ENCODE measurements at places on chromosomes 6 and 20.

GRCh38 chr6:118565311-118565960 lies 17.3 kb downstream of the PLN start:
- peak; percentile 39 for DNase-seq

DNA sequence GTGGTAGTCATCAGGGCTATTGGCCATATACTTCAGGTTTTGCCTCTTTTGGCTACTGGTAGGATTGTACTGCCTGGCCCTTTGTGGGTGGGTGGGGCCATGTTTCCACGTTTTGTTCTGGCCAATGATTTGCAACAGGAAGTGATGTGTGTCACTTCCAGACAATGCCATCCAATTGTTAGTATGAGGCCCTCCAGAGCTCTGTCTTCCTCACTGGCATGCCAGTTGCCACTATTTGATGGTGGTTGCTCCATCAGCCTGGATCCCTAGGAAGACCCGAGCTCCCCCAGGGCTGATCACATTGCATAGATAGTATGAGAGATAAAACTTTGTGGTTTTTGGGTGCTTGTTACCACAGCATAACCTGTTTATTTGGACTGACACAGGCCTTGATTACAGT lies 7.7 kb upstream of the LRRN4 start:
- no peak for DNase-seq

GRCh38 chr6:162363757-162364156 lies 363.8 kb downstream of the PRKN start:
- peak; percentile 6 for DNase-seq

GRCh38 chr6:70847106-70848084 lies 109.5 kb downstream of the B3GAT2 start:
- DNase-seq: no peak

DNA sequence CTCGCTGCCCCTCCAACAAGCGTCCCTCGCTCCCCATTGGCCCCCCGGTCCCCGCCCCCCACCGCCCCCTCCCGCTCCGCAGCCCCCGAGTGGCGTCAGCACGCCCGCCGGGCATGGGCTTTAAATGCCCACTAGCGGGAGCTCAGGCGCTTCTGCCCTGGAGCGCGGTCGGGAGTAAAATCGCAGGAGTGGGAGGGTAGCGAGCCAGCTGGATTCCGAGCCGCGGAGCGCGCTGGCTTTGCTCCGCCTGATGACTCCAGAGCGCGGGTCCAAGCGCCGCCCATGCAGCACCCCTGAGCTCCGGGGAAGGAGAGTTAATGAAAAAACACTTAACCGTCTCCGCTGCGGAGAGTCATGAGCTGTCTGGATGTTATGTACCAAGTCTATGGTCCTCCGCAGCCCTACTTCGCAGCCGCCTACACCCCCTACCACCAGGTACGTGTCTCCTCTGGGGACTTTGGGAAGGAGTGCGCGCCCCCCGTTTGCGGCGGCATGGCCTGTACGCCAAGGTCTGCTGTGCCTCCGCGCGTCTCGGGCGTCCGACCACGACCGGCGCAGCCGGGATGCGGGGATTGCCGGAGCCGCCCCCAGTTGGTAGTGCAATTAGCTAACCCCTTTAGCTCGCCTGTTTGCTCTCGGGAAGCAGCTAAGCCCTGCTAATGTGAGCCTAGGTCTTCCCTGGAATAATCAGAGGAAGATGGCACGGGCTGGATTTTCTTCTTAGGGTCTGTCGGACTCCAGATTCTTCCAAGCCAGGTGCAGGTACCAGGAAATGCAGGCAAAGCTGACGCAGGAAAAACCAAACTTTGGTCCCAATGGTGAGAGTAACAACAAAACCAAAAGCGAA lies at the start of gene VGLL2:
VGLL2 (plus strand) TSS at position 149 of the 847 bp plus-strand sequence; CDS start at position 355, 206 bp downstream.
- no peak for DNase-seq

GRCh38 chr6:53014744-53015143 lies 19.7 kb upstream of the GSTA4 start:
- no peak for DNase-seq

GRCh38 chr6:143368426-143368825 lies 82.1 kb downstream of the ADAT2 start:
- DNase-seq: no peak

- DNase-seq: no peak
Measured at GRCh38 chr6:17197607-17198006, 83.6 kb upstream of the RBM24 start.

DNA sequence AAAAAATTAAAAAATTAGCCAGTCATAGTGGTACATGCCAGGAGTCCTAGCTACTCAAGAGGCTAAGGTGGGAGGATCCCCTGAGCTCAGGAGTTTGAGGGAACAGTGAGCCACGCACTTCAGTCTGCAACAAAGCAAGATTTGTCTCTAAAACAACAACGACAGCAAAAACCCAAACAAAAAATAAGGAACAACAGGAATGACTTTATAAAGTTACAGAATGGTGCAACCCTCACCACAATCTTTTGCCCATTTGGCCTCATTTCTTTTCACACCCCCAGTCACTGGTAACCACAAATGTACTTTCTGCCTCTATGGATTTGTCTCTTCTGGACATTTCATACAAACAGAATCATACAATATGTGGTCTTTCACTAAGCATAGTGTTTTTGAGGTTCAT lies 16.7 kb upstream of the ZFAND3 start:
- DNase-seq: no peak

- DNase-seq: no peak
Measured at GRCh38 chr6:157989541-157990289, 8.1 kb downstream of the SYNJ2 start.

GRCh38 chr20:39549733-39550132 lies 587.6 kb downstream of the DHX35 start:
- DNase-seq: no peak

DNA sequence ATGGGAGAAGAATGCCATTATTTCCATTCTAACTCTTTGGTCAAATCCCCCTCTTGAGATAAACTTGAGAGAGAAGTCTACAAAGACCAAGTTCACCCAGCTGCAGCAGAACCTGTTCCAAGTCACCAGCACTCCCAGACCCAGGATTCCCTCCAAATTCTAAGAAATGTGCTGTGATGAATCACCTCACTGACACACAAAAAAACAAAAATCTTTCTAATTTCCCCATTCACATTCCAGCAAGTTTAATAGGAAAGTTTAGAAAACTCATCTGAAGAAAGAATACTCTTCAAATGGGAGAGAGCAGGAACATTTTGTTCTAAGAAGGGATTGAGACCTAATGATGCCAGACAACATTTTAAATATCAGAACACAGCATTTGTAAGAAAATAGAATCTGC lies 213.6 kb upstream of the PLCB4 start:
- no peak for DNase-seq

- DNase-seq: no peak
Measured at GRCh38 chr20:20261159-20261558, 106.7 kb upstream of the INSM1 start.

GRCh38 chr6:104589940-104590339 lies 269.8 kb downstream of the HACE1 start:
- no peak for DNase-seq

DNA sequence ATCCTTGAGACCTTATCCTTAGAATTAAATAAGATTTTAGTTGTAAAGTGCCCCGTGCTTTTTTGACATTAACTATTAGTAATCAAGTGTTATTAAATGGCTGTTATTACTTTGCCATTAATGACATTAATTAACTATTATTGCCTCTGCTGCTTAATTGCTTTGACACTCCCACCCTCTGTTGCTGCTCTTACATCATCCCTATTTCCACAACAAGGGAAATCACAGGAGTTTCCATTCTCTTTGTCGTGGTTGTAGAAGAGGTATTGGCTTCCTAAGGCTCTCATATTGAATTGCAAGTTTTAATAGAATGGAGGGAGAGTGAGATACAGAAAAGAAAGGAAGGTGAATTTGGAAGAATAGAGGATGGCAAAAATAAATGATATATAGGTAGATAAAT lies 545.8 kb downstream of the MMUT start:
- no peak for DNase-seq

DNA sequence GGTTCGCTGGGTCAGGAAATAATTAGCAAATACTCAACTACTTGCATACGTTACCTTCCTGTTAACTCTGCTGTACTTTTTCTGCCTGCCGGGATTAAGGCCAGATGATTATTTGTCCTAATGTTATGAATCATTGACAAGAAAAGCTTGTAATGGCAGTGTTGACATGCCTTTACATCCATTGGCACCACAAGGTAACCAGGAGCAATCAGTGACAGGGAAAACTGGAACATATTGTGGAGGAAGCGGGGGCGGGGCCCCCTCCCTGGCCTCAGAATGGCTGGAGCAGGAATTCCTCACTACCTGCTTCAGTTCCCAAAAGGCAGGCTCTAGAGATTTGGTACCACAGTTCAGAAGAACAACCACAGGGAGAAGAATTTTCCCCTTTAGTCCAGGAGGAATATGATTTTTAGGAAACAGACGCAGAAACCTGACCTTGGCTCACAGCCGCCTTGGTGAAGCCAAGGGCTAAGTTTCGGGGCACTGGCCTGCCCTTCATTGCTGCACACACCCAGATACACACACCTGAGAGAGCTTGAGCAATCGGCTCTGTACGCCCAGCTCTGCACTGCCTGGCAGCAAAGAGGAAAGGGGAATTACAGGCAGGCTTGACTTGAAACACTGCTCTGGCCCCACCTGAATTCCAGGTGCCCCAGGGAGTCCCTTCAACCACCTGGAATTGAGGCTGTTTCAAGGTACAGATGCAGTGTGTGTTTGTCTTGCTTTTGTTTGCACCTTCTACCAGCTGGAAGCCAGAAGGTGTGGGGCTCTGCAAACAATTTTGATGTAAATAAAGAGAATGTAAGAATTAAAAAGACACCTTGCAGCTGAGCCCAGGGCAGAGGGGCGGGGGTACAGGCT lies 89.8 kb downstream of the MYB start:
- DNase-seq: no peak

DNA sequence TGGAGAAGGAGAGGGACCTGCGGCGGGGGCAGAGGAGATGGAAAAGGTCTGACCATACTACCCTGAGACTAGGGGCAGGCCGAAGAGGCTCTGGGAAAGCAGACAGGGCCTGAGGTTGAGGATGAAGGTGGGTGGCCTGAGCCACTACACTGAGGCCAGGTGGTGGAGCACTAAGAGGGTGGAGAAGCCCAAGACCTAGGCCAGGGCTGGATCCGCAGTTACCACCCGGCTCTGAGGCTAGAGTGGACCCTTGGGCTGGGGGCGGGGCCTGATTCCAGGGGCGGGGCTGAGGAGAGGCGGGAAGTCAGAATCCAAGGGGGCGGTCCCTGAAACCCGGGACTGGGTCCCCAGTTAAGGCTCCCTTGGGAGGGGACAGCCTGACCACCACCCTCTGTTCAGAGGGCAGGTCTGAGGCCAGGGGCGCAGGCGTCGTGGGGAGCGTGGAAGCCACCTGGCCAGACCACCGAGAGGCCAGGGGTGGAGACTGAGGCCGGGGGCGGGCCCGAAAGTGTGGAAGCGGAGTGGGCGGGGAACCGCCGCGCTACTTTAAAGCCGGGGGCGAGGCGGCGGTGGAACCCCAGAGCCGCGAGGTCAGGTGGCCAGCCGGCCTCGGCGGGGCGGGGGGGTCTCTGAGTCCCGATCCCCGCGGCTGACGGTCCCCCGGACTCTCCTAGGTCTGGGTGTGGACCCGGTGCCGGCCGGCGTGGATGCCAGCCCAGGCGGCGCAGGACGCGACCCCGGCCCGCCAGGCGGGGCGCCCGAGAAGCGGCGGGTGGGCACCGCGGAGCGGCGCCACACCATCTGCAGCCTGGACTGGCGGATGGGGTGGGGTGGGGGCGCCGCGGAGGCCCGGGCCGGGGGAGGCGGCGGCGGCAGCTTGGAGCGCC lies 8.3 kb downstream of the CCM2L start:
- no peak for DNase-seq

DNA sequence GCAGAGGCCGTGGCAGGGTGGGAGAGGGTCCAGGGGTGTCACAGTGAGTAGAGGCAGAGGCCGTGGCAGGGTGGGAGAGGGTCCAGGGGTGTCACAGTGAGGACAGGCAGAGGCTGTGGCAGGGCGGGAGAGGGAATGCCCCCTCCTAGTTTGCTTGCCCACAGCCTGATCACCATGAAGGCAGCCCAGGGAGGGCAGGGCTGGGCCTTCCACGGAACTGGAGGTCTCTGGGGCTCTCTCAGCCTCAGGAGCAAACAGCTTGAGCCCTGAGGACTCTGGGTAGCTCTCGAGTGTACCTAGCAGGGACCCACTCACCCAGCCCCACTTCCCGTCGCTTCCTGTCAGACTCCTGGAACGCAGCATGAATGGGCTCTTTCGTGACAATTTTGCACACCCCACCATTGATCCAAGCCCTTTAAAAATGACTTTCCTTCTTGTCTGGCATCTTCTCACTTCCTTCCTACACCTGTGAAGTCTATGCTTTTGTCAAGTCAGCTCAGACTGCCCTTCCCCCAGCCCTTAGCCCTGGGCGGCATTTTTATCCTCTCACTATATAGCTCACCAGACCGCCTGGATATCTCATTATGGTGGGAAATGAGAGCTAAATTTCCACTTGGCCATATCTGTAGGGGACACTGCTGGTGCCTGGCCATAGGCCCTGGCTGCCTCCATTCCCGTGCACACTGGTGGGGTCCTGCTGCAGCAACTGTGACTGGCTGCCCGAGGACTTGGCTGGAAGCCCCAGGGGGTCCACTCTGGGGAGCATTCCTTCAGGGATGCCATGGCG lies 140.3 kb downstream of the CDC5L start:
- DNase-seq: no peak

- no peak for DNase-seq
Measured at GRCh38 chr6:20946022-20946421, 411.8 kb downstream of the CDKAL1 start.

DNA sequence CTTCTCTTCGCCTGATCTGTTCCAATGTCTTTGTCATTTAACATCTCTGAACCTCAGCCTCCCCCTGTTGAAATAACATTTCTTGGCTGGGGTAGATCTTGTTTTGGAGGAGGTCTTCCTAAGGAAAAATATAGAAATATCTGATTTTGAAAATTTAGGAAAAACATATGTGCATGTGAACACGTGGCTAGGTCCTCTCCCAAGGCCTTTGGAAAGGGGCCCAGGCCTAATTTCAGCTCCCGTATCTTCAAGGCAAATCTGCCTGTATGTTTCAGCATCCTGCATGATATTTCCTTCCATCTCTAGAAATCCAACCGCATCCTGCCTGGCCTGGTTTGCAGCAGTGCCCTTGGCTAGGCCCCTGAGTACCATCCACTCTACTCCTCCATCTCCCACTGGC lies 261.2 kb downstream of the PHACTR1 start:
- no peak for DNase-seq

- DNase-seq: no peak
Measured at GRCh38 chr6:110590821-110591351, 114.5 kb upstream of the SLC22A16 start.

DNA sequence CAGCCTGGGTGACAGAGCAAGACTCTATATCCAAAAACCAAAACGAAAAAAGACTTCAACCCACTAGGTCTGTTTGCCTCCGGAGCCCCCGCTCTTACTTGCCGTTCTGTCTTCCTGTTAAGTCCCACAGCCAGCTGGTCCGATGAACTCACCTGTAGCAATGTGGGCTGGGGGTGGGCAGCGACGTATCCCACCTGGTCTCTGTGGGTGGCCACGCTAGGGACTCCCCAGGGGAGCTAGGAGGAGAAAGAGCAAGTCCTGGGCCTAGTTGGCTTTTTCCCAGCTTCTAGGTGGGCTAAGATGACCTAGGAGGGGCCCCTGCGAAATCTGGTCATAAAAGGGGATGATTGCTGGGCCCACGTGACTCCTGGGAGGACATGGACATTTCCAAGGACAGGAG lies 166.0 kb upstream of the KCNG1 start:
- no peak for DNase-seq

GRCh38 chr6:16688984-16689636 lies 72.2 kb downstream of the ATXN1 start:
- DNase-seq: no peak

GRCh38 chr20:58993332-58994248 lies 12.5 kb downstream of the NELFCD start:
- DNase-seq: no peak

GRCh38 chr6:42259286-42259685 lies 41.6 kb upstream of the MRPS10 start:
- no peak for DNase-seq

- peak; percentile 2 for DNase-seq
Measured at GRCh38 chr6:46437671-46438221, 53.5 kb downstream of the RCAN2 start.

All from erythroblast (primary cell).